ENCODE measurements at places on chromosomes 3 and 15.

DNA sequence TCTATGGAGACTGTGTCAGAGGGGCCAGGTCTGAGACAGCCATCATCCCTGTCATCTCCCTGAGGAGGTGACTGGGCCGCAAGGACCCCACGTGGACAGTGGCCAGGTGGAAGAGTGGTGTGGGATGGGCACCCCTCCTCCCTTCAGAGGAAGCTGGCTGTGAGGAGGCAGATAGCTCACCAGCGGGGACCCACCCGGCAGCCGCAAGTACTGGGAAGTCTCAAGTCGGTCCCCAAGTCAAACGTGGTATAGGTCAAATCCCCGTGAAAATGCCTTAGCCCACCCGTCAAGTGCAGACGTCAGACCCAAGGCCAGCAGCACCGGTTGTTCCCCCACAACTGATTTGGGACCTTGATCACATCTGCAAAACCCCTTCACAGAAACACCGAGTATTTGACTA lies 12.3 kb upstream of the KLF13 start:
- no peak for DNase-seq

GRCh38 chr15:85394554-85395333 lies 14.3 kb downstream of the AKAP13 start:
- DNase-seq, result no peak

DNA sequence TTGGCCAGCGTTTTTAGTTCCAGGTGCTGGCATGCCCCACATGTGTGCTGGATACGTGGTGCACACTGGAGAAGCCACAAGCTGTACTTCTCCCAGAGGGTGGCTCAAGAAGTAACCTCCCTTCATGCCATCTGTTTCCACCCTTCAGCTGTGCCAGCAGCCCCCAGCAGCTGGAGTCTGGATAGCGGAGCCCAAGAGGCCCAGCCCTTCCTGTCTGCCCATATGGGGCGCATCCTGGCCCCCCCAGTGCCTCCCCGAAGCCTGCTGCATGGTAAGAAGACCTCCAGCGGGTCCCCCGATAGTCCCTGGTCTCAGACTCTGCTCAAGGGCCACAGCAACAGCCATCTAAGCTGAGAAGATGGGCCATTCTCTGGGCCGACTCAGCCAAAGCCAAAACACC lies 5.8 kb upstream of the MANF start:
- no peak for DNase-seq

- DNase-seq, result no peak
These were observed 15.4 kb downstream of the RAB6B start for GRCh38 chr3:133880287-133880686.

DNA sequence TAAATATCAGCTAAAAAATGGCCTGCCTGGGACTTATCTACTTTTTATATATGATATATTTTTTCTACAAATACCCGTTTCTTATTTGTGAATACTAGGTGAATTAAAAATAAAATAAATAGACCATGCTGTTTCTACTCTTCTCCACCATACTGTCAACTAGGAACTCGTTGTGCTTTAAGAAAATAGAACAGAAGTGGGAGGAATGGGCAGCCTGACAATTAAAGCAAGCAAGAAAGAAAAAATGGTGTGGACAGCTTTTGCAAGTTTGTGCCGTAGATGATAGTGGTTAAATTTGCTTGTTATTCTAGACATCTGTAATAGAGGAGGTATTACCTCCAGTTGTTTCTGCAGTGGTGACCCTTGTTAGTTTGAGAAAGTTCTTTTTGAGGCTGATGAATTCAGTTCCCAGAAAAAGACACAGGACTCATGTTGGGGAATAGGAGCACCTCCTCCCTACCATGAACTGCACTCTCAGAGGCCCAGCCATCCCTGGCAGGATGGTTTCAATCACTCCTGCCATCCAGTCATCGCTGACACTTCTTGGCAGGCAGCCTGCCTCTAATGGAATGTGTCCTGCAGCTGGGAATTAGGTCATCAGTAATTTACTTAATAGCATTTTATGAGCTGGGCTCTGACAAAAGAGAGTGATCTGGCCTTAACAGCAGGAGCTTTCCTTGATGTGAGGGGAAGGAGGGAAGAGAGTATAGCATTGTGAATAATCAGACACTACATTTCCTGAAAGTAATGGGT lies 105.0 kb upstream of the GAP43 start:
- no peak for DNase-seq

DNA sequence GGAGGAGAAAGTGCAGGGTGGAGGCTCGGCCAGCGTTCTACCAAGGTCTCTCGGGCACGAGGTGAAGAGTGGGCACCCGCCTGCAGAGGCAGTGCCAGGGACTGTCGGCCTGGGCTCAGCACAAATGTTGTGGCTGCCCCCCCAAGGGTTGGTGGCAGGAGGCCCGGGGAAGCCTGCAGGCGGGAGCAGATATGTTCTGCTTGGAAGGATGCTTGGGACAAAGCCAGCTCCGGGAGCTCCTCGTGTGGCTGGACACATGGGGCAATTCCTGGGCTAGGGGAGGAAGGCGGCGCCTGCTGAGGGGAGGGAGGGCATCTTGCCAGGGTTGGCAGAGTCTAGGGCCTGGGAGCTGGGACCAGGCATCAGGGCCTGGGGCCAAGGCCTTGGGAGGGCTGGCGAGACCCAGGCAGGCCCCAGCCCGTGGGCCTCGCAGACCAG lies 30.4 kb upstream of the FBLN2 start:
- no peak for DNase-seq

GRCh38 chr15:69987492-69988489 lies 109.9 kb downstream of the TLE3 start:
- no peak for DNase-seq

DNA sequence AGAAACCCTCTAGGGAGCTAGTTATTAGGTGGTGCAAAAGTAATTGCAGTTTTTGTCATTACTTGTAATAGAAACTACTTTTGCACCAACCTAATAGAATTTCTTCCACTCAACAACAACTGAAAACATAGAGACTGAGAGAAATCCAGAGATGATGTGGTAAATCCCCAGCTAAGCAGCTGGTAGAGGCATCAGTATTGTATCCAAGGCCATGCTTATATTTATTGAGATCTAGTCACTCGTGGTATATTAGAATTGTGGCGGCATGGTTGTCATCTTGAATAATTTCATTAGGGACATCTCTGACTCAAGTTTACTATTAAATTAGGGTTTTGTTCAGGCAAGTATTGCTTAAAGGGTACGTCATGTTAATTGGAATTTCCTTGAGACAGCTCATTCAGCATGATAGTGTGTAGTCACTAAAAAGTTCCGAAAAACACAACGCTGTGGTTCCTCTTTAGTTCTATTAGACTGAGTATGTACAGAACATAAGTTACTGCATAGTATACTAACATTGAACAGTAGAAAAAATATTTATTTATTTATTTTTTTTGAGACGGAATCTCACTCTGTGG lies 35.3 kb downstream of the PAK2 start:
- no peak for DNase-seq

DNA sequence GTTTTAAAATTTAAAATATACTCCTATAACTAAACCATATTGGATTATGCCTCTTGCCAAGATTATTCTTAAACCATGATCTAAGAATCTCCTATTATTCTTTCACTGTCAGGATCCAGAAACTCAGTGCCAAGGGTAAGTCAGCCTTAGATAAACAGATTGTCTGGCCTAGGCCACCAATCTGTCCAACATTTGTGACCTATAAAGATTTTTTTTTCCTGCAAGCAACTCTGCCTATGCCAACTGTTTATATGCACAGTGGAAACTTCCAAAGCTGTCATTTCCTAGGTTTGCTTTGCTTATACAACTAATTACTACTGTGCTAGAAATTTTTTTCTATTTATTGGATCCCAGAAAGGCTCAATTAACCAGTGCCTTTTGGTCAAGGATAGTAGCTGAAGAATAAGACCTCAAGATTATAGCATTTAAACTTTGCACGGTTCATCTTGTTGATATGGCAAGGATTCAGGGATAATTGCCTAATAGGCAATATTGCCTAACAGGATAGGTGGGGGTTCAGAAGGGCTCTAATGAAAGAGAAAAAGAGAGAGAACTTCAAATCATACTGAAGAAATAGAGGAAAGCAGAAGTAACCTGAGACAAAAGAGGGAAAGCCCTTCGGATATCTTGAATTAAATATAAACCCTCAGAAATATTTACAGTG lies 22.8 kb downstream of the GAP43 start:
- no peak for DNase-seq

Data from transverse colon (tissue), 4 donors.